ENCODE measurements at places on chromosomes 2 and 18.
A peak's percentile ranks its signal among the peaks of the same experiment; 100 is the strongest.

DNA sequence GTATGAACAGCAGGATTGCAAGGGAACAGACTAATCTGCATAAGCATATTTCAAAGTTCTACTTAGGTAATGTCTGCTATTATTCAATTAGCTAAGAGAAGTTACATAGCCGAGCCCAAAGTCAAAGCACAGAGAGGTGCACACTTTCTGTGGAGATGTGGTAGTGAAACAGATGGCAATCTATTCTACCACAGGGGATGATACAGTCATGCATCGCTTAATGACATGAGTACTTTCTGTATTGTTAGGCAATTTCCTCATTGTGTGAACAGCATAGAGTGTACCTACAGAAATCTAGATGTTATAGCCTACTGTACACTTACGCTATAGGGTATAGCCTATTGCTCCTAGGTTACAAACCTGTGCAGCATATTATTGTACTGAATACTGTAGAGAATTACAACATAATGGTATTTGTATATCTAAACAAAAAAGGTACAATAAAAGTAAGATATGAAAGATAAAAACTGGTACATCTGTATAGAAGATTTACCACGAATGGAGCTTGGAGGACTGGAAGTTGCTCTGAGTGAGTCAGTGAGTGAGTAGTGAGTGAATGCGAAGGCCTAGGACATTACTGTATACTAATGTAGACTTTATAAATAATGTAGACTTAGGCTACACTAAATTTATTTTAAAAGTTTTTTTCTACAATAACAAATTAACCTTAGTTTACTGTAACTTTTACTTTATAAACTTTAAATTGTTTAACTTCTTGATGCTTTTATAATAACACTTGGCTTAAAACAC is 197.6 kb downstream of the MBD5 start:
- DNase-seq = no peak

DNA sequence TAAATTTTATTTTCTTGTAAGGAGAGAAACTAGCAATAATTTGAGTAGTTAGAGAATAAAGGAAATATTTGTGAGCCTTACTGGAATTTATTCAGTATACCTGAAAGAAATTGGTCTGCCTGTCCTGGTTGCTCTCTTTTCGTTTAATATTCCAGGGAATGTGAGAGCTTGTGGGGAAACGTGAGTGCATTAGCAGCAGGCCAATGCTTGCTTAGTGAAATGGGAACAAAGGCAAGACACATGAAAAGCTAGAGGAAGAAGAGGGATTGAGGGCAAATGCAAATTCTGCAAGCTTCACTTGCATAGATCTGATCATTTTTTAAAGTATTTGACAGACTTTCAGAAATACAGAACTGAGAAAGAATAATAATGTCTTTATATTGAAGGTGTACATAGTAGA is 111.0 kb downstream of the ERBB4 start:
- no peak for DNase-seq

GRCh38 chr2:30031184-30031583 is 109.8 kb upstream of the ALK start:
- no peak for DNase-seq

GRCh38 chr2:3172265-3172935 is 205.2 kb downstream of the EIPR1 start:
- no peak for DNase-seq

DNA sequence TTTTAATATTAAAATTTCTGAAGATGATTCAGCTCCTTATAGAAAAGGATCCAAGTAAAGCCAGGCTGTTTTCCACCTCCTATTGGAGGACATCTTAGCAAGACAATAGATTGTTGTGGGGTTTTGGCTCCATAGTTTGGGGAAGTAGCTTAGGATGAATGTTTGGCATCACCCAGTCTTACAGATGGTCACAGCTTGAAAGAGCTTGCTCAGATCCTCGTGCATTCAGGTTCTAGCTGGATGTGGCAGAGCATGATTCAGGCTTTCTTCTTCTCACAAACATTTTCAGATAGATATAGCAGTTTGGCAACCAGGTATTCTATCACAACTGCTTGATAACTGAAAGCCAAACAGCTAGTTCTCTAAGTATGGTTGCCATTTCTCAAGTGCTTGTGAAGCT is 23.6 kb upstream of the PDCL3 start:
- no peak for DNase-seq

DNA sequence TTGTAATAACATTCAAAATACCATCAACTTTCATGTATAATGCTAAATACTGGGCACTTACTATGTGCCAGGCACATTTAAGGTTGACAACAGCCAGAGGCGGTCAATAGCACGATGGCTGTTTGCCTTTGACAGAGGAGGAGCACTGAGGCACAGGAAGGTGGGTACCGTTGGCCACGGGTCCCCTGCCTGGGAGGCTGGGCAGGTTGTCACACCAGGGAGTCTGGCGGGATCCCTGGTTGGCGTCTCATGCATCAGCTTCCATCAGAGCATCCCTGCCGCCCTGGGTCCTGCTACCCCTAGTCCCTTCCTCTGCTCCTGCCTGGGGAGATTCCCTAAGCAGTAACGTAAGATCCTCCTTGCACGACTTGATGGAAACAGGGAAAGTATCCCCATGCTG is 19.4 kb downstream of the ALLC start:
- no peak for DNase-seq

- no peak for DNase-seq
These were observed 463.0 kb upstream of the MYT1L start for GRCh38 chr2:2793925-2794560.

DNA sequence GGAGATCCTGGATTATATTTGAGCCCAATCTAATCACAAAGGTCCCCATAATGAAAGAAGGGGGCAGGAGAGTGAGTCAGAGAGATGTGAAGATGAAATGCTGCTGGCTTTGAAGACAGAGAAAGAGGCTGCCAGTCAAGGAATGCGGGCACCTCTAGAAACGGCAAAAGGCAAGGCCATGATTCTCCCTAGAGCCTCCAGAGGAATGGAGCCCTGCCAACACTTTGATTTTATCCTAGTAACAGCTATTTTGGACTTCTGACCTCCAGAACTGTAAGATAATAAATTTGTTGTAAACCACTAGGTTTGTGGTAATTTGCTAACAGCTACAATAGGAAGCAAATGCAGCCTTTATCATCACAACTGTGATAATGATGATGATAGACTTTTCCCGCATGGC is 32.9 kb downstream of the LBH start:
- no peak for DNase-seq

DNA sequence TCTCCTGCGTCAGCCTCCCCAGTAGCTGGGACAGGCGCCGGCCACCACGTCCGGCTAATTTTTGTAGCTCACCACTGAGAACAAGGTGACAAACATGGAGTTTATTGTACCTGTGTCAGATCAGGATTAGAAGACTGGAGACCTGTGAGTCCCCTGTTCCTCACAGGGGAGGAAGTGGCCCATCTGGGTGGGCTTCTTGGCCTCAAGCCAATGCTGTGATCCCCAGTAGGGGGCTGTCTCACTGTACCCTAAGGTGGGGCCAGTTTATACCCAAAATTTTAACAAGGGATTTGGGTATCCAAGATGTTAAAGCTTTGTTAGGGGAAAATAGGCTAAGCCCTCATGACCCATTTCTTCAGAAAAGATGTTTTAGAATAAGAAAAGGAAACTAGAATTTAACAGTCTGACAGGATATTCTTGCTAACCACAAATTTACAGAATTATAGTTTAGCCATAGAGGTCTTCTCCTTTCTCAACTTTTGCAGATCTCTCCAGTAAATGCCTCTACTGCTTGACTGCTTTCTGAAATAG is 16.3 kb downstream of the PCBP1 start:
- no peak for DNase-seq

DNA sequence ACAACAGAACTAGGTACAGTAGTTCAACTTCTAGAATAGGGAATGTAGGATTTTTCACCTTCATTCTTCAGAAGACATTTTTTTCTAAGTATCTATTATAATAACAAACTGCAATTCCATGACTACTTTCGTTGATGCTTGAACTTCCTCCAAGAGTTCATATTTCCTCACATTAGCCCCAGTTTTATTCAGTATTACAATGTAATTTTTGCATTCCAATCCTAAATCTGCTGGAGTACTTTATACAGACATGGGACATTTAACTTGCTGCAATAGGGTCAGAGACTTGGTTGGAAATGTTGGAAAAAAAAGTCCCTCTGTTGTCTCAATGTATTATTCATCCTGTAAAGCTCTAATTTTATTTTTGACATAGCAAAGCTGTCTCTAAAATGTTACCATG is 19.6 kb upstream of the FTCDNL1 start:
- DNase-seq = no peak

- DNase-seq = no peak
These were observed 324.1 kb upstream of the CRIM1 start for GRCh38 chr2:36031471-36031870.

- no peak for DNase-seq
These were observed 104.3 kb upstream of the ID2 start for GRCh38 chr2:8577573-8577972.

- no peak for DNase-seq
These were observed 156.7 kb downstream of the CPS1 start for GRCh38 chr2:210713122-210713521.

GRCh38 chr2:219059725-219060682 is 717 bp downstream of the IHH start:
- DNase-seq = no peak

- no peak for DNase-seq
These were observed 394.5 kb downstream of the DLGAP1 start for GRCh38 chr18:4060427-4061281.

GRCh38 chr2:217864963-217865772 is 137.6 kb downstream of the TNS1 start:
- DNase-seq = no peak

- DNase-seq = no peak
These were observed 120.5 kb downstream of the FAM124B start for GRCh38 chr2:224281374-224281773.

DNA sequence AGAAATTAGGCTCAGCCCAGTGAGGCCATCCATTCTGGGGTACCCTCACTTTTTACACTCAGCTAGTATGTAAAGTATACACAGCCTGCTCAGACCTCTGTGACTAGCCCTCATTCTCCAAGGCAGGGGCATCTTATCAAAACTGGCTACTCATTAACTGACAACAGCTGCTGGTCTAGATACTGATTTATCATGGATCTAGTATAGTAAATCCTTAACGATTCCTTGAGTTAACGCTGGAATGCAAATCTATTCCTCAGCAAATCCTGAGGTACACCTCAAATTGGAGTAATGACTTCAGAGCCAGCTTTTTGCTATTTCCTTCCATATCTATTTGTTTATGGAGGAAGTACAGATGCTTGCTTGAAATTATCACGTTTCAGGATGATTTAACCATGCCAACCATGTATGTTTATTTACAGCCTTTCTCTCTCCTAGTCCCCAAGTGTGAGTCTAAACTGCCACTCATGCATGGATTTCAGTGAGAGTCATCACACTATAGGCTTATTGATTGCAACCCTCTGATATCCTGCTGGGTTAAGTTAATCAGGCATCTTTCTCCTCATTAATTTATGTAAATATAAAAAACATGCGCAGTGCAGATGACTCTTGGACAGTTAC is 70.2 kb upstream of the DOK6 start:
- DNase-seq = peak; percentile 29

DNA sequence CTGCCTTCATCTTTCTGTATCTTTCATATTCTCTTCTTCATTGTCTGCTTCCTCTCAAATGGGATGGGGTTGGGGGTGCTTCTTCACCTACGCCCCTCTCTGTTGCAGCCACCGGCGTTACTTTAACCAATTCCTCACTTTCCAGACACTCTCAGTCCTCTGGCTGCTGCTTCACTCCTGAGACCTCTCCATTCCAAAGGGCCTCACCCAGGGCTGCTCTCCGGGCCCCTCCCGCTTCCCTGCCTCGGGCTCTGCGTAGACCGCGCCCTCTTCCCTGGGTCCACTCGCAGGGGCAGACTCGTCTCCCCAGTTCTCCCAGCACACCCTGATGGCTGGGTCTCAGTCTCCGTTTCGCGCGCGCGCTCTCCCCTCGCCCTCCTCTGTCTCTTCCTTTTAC is 926 bp downstream of the SERPINB8 start:
- peak; percentile 81 for DNase-seq

DNA sequence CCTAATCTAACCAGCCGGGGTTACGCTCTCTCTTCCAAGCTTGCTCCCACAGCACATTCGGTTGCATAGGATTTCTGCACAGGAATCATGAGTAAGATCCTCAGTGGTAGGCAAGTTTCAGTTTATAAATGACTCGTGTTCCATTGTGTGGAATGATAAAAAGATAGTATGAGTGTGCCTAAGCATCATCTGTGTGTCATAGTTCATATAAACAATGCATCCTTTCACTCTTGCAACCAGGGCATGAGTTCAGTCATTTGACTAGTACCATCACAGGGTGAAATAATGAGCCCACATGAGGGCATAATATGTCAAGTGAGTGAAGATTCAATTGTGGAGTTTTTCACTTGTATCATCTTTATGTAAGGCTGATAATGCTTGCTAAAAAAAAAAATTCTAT is 417.1 kb upstream of the CDH2 start:
- no peak for DNase-seq

DNA sequence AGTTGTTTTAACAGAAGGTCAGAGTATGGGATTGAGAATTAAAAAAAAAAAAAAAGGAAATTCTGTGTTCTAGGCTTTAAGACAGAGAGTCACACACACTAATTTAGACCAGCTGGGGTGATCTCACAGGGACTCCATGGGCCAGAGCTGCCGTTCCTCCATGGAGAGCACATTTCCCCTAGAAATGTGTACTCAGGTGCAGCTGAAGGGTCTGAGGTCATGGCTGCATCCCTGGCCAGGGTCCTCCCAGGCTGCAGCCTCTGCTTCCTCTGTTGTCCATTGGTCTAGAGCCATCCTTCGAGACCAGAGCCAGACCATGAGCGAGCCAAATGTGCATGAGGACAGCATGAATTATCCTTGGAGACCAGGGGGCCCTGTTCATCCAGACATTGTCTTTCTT is 190.1 kb upstream of the TNP1 start:
- DNase-seq = no peak

DNA sequence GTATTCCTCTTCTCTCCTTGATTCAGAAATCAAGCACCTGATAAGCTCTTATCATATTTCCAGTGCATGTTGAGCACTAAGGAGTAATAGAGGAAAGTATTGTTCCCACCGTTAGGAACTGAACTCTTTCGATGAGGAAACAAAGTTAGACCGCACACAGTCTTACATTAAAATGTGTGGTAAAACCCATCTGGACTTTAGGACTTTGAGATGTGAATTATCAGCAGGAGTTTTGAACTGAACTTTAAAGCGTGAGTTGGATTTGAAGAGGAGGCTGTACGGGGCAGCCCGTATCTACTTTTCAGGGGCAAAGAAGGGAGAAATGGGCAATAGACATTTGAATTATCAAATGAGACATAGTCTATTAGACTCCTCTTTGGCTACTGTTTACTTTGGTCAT is 134.4 kb downstream of the SETBP1 start:
- DNase-seq = no peak

- DNase-seq = no peak
These were observed 33.5 kb downstream of the GALNT5 start for GRCh38 chr2:157291018-157291417.

- DNase-seq = no peak
These were observed 71.3 kb upstream of the ACVR2A start for GRCh38 chr2:147773479-147773878.

DNA sequence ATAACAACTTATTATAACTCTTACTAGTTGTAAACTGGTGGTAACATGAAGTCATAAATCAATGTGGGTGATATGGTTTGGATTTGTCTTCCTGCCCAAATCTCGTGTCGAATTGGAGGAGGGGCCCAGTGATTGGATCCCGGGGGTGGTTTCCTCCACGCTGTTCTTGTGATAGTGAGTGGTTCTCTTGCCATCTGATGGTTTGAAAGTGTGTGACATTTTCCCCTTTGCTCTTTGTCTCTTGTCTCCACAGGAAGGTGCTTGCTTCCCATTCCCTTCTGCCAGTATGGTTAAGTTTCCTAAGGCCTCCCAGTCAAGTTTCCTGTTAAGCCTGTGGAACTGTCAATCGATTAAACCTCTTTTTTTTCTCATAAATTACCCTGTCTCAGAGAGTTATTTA is 321.6 kb downstream of the DSEL start:
- peak; percentile 68 for DNase-seq
